ENCODE measurements at places on chromosomes 12 and 14. TPM values are rescaled to one million over a fixed set of nuclear protein-coding genes. Genes with fewer than 3 reads are reported as not detected.
A peak's percentile ranks its signal among the peaks of the same experiment; 100 is the strongest.

CPNE8 gene
- 33.1 TPM for total RNA-seq

- no peak for DNase-seq
- peak overlapping the region; percentile 48 for H3K4me3 ChIP-seq
- no peaks in the 10 kb centered on the region for H3K27me3 ChIP-seq
- no peaks in the 10 kb centered on the region for H3K4me1 ChIP-seq
- no peaks in the 10 kb centered on the region for H3K36me3 ChIP-seq
- peak overlapping the region; percentile 92 for H3K27ac ChIP-seq
Observed at GRCh38 chr12:104216521-104216924, 944 bp downstream of the TXNRD1 start.

GRCh38 chr12:50222275-50222783 is 55.2 kb upstream of the CERS5 start:
- DNase-seq = peak; percentile 79
- H3K27ac ChIP-seq = peak overlapping the region; percentile 87
- H3K4me1 ChIP-seq = peaks cover 43% of the 10 kb centered on the region
- no peaks in the 10 kb centered on the region for H3K36me3 ChIP-seq

GRCh38 chr14:68722968-68723566 is 69.8 kb downstream of the ZFP36L1 start:
- no peak overlapping the region for H3K27ac ChIP-seq
- no peak overlapping the region for H3K4me3 ChIP-seq
- no peaks in the 10 kb centered on the region for H3K36me3 ChIP-seq
- peaks cover 5% of the 10 kb centered on the region for H3K4me1 ChIP-seq
- DNase-seq = no peak

GRCh38 chr14:68097727-68098126 is 278.1 kb downstream of the RAD51B start:
- DNase-seq = no peak
- no peak overlapping the region for H3K27ac ChIP-seq
- no peaks in the 10 kb centered on the region for H3K27me3 ChIP-seq
- H3K36me3 ChIP-seq = no peaks in the 10 kb centered on the region

DNA sequence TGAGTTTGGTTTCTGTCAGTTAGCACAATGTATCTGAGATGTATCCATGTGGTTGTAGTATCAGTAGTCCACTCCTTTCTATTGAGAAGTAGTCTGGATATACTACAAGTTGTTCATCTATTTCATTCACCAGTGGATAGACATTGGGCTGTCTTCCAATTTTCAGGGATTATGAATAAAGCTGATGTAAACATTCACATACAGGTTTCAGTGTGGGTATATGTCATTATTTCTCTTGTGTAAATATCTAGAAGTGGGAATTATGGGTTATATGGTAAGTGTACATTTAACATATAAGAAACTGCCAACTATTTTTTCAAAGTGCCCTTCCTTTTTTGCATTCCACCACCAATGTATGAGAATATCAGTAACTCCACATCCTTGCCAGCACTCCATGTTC is 35.9 kb downstream of the PHLDA1 start:
- H3K27me3 ChIP-seq = no peaks in the 10 kb centered on the region
- H3K36me3 ChIP-seq = no peaks in the 10 kb centered on the region
- DNase-seq = no peak
- H3K27ac ChIP-seq = no peak overlapping the region
- peaks cover 8% of the 10 kb centered on the region for H3K4me1 ChIP-seq

- DNase-seq = peak; percentile 23
- H3K36me3 ChIP-seq = no peaks in the 10 kb centered on the region
- peaks cover 10% of the 10 kb centered on the region for H3K4me1 ChIP-seq
- H3K27ac ChIP-seq = no peak overlapping the region
- no peak overlapping the region for H3K4me3 ChIP-seq
Observed at GRCh38 chr14:76271041-76271755, 104.7 kb upstream of the ESRRB start.

DNA sequence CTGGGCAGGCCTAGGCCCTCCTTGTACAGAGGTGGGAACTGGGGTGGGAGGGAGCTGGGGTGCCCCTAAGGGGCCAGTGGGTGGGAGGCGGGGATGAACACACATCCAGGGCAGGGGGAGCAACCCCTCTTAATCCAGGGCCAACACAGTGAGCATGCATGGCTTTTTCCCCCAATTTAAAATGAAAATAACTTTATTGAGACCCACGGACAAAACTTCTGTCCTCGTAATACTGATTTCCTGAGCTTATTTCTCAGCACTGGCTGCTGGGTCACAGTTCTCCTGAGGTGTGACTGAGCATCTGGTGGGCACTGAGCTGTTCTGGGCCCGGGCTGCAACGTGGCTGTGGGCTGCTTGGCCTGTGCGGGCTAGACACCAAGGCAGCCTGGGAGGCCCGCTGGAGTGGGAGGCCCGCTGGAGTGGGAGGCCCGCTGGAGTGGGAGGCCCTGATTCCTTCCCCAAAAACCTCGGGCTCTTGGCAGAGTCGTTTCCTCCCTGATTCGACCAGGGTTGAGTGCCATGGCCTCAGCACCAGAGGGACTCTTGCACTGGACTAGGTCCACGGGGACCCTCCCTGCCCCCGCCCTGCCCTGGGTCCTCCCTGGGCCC is 24.9 kb upstream of the TRAF3 start:
- DNase-seq = no peak
- H3K36me3 ChIP-seq = no peaks in the 10 kb centered on the region
- H3K27me3 ChIP-seq = no peaks in the 10 kb centered on the region
- H3K27ac ChIP-seq = no peak overlapping the region

DNA sequence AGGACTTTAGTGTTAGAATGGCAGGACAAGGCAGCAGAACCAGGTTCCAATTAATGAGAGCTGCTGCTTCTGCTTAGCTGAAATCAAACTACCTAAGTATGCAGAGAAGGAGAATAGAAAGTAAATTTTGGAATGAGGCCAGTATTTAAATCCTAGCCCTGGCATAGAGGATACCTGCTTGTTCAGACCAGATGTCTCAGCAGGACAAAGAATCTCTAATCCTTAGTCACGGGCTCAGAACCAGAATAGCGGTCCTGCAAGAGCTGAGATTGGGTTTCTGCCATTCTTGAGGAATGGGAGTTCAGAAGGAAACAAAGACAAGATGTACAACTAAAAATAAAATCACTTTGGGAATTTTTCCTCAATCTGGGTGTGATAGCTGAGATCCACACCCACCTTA is 550.8 kb upstream of the TMEM132C start:
- no peak overlapping the region for H3K27ac ChIP-seq
- H3K36me3 ChIP-seq = no peaks in the 10 kb centered on the region

DNA sequence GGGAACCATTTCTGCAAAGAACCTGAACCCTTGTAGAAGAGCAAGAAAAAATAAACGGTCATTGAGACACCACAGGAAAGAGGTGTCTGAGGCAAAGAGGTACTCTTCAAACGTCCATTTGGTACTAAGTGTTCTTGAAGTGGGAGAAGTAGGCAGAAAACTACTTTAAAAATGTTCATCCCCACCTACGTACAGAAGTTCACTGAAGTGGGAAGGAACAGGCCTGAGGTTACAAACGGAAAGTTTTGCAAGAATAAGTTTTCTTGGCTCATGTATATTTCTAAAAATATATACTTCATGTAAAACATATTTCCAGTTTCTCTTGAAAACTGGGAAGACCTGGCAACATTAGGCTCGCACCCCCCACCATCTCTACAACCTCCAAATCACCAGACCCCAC is 61.2 kb downstream of the STXBP6 start:
- H3K27me3 ChIP-seq = no peaks in the 10 kb centered on the region
- DNase-seq = no peak
- no peak overlapping the region for H3K27ac ChIP-seq
- peaks cover 4% of the 10 kb centered on the region for H3K36me3 ChIP-seq
- no peak overlapping the region for H3K4me3 ChIP-seq

LBHD2 gene
- not detected for total RNA-seq

ST8SIA1 gene
- 5.0 TPM for total RNA-seq

- H3K27me3 ChIP-seq = no peaks in the 10 kb centered on the region
- no peaks in the 10 kb centered on the region for H3K4me1 ChIP-seq
- no peak overlapping the region for H3K27ac ChIP-seq
- no peak for DNase-seq
- H3K4me3 ChIP-seq = no peak overlapping the region
Observed at GRCh38 chr14:98906123-98906995, 365.6 kb downstream of the BCL11B start.

GAS2L3 gene
- total RNA-seq = 2.2 TPM

GRCh38 chr14:74660167-74660566 is 48.1 kb upstream of the LTBP2 start:
- no peak overlapping the region for H3K4me3 ChIP-seq
- H3K27ac ChIP-seq = peak overlapping the region; percentile 70
- peaks cover 46% of the 10 kb centered on the region for H3K36me3 ChIP-seq
- H3K4me1 ChIP-seq = no peaks in the 10 kb centered on the region
- no peaks in the 10 kb centered on the region for H3K27me3 ChIP-seq

GRCh38 chr14:104665114-104665656 is 24.2 kb upstream of the INF2 start:
- no peaks in the 10 kb centered on the region for H3K27me3 ChIP-seq
- H3K36me3 ChIP-seq = no peaks in the 10 kb centered on the region
- no peak for DNase-seq
- no peak overlapping the region for H3K4me3 ChIP-seq
- no peaks in the 10 kb centered on the region for H3K4me1 ChIP-seq

SPRYD4 gene
- total RNA-seq = 2.7 TPM

CLEC6A gene
- not detected for total RNA-seq

DNA sequence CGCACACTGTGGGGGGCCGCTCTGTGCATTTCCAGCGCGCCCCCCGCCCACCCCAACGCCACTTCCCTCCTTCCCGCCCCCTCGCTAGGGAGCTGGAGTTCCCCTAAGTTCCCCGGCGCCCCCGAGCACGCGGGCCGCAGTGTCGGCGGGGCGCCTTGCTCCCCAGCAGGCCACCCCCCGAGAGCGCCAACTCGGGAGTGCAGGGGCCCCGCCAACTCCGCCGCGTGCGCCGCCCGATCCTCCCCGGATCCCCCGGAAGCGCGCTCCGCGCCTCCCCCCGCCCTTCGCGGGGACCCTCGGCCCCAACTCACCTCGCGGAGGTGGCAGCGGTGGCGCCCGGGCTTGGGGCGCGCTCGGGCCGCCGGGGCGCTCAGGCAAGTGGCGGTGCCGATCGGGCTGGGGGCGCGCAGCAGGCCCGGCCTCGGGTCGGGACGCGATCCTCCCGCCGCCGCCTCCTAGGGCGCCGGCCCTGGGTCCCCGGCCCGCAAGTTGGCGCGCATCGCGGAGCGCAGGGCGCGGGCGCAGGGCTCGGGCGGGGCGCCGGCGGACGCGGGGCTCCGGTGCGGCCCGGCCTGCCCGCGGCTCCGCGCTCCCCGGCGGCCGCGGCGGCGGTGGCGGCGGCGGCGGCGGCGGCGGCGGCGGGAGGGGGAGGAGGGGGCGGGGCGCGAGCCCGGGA is at the start of gene NCOR2:
TSS of gene NCOR2 (minus strand) at position 616 of the 676 bp plus-strand sequence. CDS start 72,361 bp downstream, outside the sequence.
- H3K36me3 ChIP-seq = no peaks in the 10 kb centered on the region
- no peaks in the 10 kb centered on the region for H3K27me3 ChIP-seq
- peak within 1 kb of the TSS; percentile 99 for H3K27ac ChIP-seq
- peak within 1 kb of the TSS; percentile 97 for H3K4me3 ChIP-seq
- no peak for DNase-seq

SPX gene
- 8.3 TPM for total RNA-seq

DNA sequence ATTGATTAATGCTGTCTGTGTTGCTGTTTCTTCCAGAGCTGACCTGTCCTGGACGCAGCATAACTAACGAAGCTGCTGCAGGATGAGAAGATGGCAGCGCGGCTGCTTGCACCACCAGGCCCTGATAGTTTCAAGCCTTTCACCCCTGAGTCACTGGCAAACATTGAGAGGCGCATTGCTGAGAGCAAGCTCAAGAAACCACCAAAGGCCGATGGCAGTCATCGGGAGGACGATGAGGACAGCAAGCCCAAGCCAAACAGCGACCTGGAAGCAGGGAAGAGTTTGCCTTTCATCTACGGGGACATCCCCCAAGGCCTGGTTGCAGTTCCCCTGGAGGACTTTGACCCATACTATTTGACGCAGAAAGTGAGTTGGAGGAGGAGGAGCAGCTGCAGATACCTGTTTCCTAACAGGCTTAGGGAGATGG is 71.7 kb downstream of the SCN8A start:
- no peak for DNase-seq
- H3K4me1 ChIP-seq = no peaks in the 10 kb centered on the region
- no peaks in the 10 kb centered on the region for H3K27me3 ChIP-seq
- no peaks in the 10 kb centered on the region for H3K36me3 ChIP-seq
- H3K4me3 ChIP-seq = no peak overlapping the region

GRCh38 chr12:92927436-92928281 is 1.4 kb downstream of the EEA1 start:
- peaks cover 23% of the 10 kb centered on the region for H3K4me1 ChIP-seq
- DNase-seq = no peak
- H3K36me3 ChIP-seq = no peaks in the 10 kb centered on the region
- H3K27me3 ChIP-seq = no peaks in the 10 kb centered on the region

- DNase-seq = no peak
- no peak overlapping the region for H3K4me3 ChIP-seq
- H3K27me3 ChIP-seq = no peaks in the 10 kb centered on the region
- no peak overlapping the region for H3K27ac ChIP-seq
- H3K4me1 ChIP-seq = no peaks in the 10 kb centered on the region
Observed at GRCh38 chr14:100782516-100783320, 43.2 kb upstream of the MEG3 start.

MANSC1 gene
- total RNA-seq = 28.0 TPM
